ENCODE measurements at places on chromosomes 12 and 14.

DNA sequence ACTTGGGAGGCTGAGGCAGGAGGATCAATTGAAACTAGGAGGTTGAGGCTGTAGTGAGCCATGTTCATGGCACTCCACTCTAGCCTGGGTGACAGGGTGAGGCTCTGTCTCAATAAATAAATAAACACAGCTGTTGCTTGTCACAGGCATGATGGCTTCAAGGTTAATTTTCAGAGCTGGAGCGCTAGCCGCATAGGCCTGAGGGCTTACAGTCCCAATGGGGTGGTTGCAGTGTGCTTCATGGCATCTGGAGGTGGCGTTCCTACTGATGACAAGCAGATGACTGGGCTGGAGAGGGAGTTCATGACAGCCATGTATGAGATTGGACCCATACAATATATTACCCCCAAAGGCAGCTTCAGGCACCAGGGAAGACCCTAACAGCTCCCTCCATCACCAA, 1.6 kb upstream of the FMNL3 start:
- DNase-seq: no peak

DNA sequence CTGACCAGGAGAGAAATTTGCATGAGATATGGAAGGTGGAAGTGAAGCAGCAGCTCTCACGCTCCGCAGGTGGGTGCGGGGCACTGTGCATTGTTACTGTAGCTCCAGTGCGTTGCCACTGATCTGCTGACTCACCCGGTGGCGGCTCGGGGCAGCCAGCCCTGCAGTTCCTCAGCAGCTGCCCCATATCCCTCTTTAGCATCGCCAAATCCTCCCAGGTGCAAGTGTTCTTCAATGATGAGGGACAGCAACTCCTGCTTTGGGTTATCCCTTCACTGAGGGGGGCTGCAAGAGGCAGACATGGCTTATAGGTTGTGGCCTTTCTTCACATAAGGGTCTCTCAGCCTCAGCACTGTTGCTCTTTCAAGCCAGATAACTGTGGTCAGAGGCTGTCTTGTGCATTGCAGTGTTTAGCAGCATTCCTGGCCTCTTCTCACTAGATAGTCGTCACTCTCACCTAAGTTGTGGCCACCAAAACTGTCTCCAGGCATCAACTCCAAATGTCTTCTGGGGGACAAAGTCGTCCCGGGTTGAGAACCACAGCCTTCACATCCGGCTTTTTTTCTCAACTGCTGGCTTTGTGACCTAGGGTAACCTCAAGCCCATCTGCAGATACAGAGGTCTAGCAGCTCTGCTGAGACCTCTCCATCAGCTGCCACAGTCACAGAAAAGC, 180.8 kb downstream of the EFCAB11 start:
- DNase-seq: peak; percentile 33

GRCh38 chr12:65533177-65533883, 254.8 kb downstream of the MSRB3 start:
- peak; percentile 69 for DNase-seq

DNA sequence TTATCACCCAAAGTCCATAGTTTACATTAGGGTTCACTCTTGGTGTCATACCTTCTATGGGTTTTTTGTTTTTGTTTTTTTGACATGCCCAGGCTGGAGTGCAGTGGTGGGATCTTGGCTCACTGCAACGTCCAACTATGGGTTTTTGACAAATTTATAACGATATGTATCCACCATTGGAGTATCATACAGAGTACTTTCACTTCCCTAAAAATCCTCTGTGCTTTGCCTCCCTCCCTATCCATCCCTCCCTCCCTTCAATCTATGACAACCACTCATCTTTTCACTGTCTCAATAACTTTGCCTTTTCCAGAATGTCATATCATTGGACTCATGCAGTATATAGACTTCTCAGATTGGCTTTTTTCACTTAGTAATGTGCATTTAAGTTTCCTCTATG, 139.0 kb upstream of the CCDC198 start:
- no peak for DNase-seq

DNA sequence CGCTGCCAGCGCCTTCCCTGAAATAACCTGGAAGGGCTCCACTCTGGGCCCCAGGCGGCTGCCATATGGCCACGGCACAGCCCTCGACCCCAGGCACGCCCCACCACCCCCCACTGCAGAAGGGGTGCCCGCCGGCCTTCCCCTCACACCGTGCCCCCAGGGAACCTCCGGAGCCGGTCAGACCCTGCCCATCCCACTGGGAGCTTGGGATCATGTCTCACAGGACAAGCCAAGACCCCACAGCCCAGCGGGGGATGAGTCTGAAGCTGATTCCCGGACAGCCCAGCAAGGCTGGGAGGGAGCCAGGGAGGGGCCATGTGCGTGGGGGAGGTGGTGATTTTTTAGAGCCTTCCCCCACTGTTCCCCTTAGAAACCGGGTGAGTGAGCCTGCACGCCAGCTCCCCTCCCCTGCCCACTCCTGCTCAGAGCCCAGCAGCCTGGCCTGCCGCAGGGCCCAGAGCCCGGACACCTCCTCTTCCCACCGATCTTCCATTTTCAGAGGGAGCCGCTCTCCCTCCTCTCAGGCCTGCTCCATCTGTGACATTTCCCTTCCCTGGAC, 1.4 kb downstream of the RIMBP2 start:
- no peak for DNase-seq

DNA sequence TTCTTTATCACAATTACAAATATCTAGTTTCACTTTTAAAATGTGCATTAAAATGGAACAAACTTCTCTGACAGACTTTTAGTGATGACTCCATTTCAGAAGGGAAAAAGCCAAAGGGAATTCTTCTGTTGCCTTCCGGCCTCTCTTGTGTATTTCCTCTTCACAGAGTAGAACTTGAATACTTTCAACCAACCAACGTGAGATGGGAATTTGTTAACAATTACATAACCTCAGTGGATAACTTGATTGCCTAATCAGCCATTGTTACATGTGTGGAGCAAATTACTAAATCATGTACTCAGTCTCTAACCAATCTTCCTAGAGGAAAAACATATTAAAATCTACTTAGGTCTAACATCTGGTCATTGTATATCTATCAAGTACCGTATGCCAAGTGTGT, 291.1 kb downstream of the SYT1 start:
- DNase-seq: no peak

DNA sequence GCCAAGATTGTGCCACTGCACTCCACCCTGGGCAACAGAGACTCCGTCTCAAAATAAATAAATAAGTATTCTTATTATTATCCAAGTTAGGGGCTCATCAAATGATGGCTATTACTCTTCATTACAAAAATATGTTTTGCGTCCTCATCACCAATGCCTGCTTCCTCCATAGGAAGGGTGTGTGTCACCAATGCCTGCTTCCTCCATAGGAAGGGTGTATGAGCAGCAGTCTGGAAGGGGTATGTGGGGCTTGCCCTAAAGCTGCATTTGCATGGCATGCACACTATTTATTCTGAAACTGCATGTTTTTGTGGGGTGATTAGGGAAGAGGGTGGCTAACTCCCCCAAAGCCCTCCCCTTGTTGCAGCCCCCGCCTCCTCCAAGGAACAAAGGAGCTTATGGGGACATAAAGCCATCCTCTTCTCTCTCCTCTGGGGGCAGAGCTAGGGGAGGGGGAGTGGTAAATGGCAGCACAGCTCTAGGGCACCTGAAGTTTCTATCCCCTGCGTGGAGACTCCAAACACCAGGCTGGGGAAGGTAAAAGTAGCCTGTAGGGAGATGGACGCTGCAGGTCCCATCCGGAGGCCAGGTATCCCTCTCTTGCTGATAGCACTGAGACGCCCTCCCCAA, 1.3 kb downstream of the CAMKK2 start:
- peak; percentile 7 for DNase-seq

DNA sequence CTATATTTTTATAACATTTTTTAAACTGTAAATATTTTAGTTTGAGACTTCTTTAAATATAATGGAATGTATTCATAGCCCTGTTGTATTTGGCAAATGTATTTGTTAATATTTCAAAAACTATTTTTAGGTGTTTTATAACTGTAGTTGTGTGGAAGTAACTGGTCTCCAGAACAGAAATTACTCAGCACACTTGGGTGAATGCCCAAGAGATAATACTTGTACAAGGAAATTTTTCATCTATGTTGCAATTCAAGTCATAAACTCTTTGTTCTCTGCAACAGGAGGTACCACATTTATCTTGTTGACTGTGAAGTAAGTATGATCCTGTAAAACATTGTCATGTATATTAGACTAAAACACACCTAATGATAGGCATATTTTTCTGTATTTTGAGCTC, 72.8 kb downstream of the SLCO1B3 start:
- peak; percentile 7 for DNase-seq

DNA sequence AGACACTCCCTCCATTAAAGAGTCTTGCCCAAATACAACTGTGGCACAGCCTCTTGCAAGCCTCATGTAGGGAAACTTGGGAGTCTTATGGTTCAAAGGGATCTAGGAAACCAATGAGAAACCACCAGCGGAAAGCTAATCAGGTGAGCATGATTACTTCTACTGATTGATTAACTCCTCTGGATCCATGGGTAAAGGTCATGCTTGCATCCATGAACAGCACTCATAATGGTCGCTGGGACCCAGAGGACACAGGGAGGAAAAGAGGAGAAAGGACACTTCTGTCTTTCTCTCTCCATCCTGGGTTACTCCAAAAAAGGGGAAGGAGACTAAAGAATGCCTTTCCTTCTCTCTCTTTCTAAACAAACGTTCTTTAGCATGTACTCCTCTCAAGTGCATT, 1397.2 kb downstream of the LRFN5 start:
- DNase-seq: no peak

- DNase-seq: peak; percentile 67
Observed at GRCh38 chr12:52865090-52865944, 16.5 kb upstream of the KRT78 start.

GRCh38 chr12:120337730-120338129, 10.2 kb upstream of the PLA2G1B start:
- DNase-seq: no peak

DNA sequence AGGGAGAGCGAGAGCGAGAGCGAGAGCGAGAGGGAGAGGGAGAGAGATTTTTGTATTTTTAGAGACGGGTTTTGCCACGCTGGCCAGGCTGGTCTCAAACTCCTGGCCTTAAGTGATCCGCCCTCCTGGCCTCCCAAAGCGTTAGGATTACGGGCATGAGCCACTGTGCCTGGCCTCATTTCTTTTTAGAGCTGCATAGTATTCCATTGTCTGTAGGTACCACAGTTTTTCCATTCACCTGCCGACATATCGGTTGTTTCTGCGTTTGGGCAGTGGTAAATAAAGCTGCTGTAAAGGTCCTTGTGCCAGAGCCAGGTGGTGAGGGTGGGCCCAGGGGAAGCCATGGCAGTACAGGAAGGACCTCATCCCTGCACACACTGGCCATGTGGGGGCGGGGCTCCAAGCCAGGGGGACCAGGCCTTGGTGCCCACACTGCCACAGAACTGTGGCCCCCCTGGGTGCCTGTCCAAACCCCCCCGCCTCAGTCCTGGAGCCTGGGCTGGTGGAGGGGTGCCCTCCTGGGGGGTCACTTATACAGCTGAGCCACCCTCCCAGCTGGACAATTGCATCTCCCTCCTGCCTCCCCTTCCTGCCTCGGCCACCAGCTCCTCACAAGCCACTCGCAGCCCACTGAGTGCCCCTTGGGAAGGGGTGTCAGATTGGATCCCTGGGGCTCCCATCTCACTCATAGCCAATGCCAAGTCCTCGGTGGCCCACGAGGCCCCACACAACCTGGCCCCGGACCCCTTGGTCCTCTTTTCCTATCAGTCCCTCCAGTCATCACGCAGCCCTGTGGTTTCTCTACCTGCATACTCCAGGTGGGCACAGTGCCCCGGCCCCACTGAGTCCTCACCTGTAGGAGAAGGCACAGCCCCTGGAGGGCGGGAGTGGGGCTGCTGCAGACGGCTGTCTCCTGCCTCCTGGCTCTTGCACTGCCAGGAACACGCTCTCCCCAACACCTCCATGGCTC, 1.7 kb upstream of the PUS1 start:
- no peak for DNase-seq

DNA sequence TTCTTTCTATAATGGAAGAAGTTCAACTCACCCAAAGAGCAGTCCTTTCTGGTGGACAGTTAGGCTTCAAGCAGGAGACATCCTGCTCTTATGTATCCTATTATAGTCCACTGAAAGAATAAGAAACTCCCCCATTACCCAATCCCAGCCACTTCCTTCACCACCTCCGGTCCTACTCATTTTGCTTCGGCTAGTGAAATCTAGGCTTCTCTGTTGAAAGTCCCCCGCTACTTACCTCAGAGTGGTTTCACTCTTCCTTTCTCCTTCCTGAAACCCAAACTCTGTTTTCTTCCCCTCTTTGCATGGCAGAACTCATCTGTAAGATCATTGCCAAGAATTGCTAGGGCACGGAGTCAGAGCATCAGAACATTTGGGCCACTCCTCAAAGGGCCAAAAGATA, at the start of gene GPR84:
TSS of gene GPR84 (minus strand) at position 74 of the 400 bp plus-strand sequence. CDS start 635 bp downstream, outside the sequence.
- DNase-seq: no peak

GRCh38 chr14:21902561-21903181, 229.1 kb upstream of the OR4E1 start:
- DNase-seq: no peak

DNA sequence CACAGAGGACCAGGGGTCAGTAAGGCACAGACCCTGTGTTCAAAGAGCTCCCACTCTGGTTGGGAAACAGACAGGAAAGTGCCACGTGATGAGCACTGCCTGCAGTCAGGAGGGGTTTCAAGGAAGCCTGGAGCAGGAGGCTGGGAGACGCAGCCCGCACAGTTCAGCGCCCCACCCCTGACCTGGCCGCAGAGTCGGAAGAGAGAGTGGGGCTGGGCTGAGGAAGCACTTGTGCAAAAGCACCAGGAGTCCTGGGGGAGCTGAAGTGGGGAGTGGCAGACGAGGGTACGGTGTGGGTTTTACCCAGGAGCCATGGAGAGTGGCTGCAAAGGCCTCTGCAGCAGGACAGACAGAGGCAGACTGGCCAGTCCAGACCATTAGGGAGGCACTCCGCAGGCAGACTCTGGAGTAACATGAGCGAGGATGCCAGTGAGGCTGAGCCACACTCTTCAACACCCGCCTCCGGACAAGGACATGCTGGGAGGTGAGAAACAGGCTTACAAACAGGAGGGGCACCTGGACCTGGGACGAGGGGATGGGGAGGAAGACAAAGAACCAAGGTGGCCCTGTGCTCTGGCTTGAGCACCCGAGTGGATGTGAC, 85.7 kb upstream of the GPR68 start:
- DNase-seq: no peak

DNA sequence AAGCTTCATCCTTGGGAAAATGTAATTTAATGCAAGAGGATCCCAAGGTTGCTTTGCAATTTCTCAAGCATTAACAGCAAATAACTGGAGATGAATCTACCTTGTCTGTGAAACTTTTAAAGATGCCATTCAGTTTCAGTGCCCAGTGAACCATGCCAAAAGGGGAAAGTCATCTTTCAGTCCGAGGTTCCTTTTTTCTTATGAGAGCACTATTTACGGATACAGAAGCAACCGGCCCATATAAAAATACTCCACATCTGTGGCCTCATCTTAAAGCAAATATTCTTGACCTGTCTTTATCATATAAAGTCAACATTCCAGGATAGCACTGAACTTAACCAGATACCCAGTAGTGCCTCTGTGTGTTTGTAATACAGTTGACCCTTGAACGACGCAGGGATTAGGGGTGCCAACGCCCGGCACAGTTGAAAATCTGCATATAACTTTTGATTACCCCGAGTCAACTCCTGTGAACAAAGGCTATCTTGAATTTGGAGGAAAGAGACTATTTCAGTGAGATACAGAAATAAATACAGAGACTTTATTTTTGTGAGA, 209.4 kb downstream of the PCNX1 start:
- DNase-seq: no peak

Measured in fibroblast of skin of back (primary cell).